ENCODE measurements at places on chromosomes 16 and 17.

GRCh38 chr17:45221081-45222013 lies at the start of gene FMNL1:
FMNL1 (plus strand) TSS chr17:45221885; CDS start chr17:45222125, 240 bp downstream.
- no peaks in the 10 kb centered on the region for H3K36me3 ChIP-seq
- H3K4me3 ChIP-seq, result peak within 1 kb of the TSS; percentile 70
- H3K4me1 ChIP-seq, result peaks cover 4% of the 10 kb centered on the region
- no peaks in the 10 kb centered on the region for H3K27me3 ChIP-seq
- DNase-seq, result no peak
- H3K27ac ChIP-seq, result peak within 1 kb of the TSS; percentile 95

DNA sequence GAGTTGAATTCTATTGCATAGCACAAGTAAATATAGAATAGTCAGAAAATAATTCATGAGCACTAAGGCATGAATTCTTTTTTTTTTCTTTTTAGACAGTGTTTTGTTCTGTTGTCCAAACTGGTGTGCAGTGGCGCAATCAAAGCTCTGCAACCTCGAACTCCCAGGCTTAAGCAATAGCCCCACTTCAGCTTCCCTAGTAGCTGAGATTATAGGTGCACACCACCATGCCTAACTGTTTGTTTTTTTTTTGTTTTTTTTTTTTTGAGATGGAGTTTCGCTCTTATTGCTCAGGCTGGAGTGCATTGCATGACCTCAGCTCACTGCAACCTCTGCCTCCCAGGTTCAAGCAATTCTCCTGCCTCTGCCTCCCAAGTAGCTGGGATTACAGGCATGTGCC lies 16.6 kb downstream of the TUBD1 start:
- H3K4me3 ChIP-seq, result no peak overlapping the region
- DNase-seq, result no peak
- H3K36me3 ChIP-seq, result peaks cover 18% of the 10 kb centered on the region
- no peak overlapping the region for H3K27ac ChIP-seq

DNA sequence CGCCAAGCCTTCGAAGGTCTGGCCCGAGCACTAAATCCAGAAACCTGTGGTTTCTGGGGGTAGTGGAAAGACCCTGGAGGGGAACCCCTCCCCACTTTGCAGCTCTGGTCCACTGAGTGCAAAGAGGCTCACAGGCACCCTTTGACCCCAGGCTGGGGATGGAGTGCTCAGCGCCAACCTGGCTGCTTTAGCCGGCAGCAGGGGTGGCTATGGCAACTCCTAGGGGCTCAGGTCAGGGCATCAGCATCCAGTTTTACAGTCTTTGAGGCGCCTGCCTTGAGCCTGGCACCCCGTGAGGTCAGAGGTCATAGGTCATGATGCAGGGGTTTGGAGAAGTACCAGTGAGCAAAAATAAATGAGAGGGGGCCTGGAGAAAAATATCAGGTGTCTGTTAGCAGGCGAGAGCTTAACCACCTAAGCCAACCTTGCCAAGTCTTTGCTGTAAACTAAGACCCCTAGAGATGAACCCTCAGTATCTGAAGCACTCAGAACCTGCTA lies 17.9 kb downstream of the CA7 start:
- H3K27ac ChIP-seq, result no peak overlapping the region
- H3K4me1 ChIP-seq, result peaks cover 4% of the 10 kb centered on the region
- H3K36me3 ChIP-seq, result no peaks in the 10 kb centered on the region
- no peak for DNase-seq

DNA sequence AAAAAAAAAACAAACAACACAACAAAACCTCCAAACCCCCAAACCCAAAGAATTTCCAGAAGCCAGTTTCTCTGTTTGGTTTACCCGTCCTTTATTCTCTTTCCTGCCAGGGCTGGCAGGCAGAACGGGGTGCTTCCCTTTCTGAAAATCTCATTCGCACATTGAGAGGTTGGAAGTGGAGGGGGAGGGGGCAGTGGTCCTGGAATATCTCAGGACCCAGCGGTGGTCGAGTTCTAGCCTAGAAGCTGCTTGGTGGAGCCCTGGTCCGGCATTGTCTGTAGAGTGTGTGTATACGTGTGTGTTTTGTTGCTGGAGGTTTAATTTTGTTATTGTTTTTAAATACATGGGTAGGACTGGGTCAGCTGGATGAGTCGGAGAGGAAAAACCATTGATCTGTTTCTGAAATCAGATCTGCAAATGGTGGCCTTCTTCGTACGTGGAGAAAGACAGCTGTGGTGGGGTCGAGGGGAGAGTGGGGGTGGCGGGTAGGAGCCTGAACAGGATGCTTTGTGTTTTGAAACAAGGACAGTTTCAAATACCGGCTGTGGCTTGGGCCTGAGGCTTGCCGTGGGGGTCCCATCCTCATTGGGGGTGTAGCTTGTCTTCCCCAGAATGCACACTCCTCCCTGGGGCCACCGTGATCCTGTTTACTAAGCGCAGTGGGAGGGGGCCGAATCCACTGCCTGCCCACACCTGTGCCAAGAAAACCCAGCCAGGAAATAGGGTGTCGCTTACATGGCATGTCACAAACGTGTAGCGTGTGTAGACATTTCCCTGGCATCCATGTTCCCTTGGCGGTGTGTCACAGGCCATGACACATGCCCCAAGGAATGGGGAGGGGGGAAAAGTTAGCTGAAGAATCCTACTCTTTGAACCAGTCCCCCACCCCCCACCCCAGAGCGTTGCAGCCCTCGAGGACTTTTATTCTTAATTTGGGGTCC lies 1.6 kb downstream of the CMIP start:
- H3K36me3 ChIP-seq, result no peaks in the 10 kb centered on the region
- H3K27ac ChIP-seq, result peak overlapping the region; percentile 97
- peak overlapping the region; percentile 98 for H3K4me3 ChIP-seq

- DNase-seq, result no peak
- peaks cover 78% of the 10 kb centered on the region for H3K36me3 ChIP-seq
- H3K4me1 ChIP-seq, result peaks cover 8% of the 10 kb centered on the region
- H3K27me3 ChIP-seq, result no peaks in the 10 kb centered on the region
- H3K27ac ChIP-seq, result peak overlapping the region; percentile 62
Observed at GRCh38 chr17:45101883-45102811, 30.2 kb downstream of the PLCD3 start.

GRCh38 chr16:11716336-11716735 lies 26.3 kb downstream of the TXNDC11 start:
- no peaks in the 10 kb centered on the region for H3K27me3 ChIP-seq
- DNase-seq, result no peak
- H3K4me3 ChIP-seq, result no peak overlapping the region
- H3K27ac ChIP-seq, result no peak overlapping the region
- no peaks in the 10 kb centered on the region for H3K4me1 ChIP-seq
